ENCODE measurements at places on chromosomes 5 and 9. TPM values are rescaled to one million over a fixed set of nuclear protein-coding genes. Genes with fewer than 3 reads are reported as not detected.

ZNF618 gene
- 14.4 TPM for total RNA-seq

SELENOP gene
- 24.4 TPM for total RNA-seq

BAG1 gene
- total RNA-seq, result 34.4 TPM

FAM221B gene
- total RNA-seq, result not detected

WNK2 gene
- total RNA-seq, result 86.1 TPM

PCDHGA4 gene
- total RNA-seq, result 21.6 TPM

BARHL1 gene
- total RNA-seq, result not detected

PCBD2 gene
- 11.3 TPM for total RNA-seq

ZNF189 gene
- 53.8 TPM for total RNA-seq

PIP5K1B gene
- 7.8 TPM for total RNA-seq

STPG3 gene
- not detected for total RNA-seq

NDUFS6 gene
- 7.2 TPM for total RNA-seq

FSD1L gene
- total RNA-seq, result 127 TPM

KIF20A gene
- 6.3 TPM for total RNA-seq

PCDHB11 gene
- 24.1 TPM for total RNA-seq

SARDH gene
- total RNA-seq, result 4.7 TPM

GABRA1 gene
- 17.2 TPM for total RNA-seq

PCDHGC4 gene
- 91.7 TPM for total RNA-seq

All from parietal lobe (tissue), 2 donors.